ENCODE measurements at places on chromosomes 5 and 9.

- DNase-seq, result no peak
Observed at GRCh38 chr9:87950765-87951488, 23.4 kb downstream of the CDK20 start.

- DNase-seq, result no peak
Observed at GRCh38 chr9:89993678-89994630, 389.1 kb downstream of the GADD45G start.

DNA sequence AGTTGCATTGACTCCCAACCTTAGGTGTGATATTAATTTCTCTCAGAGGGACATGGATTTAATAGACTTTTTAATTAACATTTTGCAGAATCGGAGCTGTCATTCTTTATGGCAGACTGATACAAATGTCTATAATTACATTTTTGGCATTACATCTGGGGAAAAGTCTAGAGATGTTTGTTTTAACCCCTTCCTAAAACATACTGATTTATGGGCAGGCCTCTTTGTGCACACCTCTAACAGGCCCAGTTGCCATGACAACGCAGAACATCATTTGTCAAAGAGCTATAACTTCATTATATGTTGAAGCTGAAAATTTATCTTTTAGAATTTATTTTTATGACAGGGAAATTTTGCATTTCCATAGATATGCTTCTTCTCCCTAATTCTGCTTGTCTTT lies 158.5 kb downstream of the NTRK2 start:
- no peak for DNase-seq

GRCh38 chr5:38603691-38604090 lies 47.2 kb upstream of the LIFR start:
- DNase-seq, result no peak

DNA sequence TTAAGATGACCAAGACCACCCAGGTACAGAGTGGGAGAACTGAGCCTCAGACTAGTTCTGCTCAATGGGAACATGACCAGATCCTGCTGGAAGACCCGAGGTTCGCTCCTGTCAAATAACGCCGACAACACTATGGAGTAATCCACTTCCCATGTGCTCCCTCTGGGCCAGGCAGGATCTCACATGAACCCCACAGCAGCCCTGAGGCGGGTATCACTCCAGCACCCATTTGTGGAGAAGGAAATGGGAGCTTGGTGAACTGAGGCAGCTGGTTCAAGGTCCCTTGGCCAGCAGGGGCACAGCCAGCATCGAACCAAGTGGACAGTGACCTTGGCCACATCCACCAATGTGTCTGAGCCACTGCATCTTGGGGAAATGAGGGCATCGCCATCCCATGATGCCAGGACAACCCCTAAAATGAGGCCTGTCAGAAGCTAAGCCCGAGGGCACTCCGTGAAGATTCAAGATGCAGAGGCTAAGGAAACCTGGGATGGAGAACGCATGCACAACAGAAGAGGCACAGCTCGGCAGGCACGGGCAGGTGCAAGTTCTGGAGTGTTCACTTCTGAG lies 8.5 kb downstream of the ANKS6 start:
- DNase-seq, result no peak

- DNase-seq, result no peak
Observed at GRCh38 chr5:125372694-125373631, 626.5 kb upstream of the ZNF608 start.

- no peak for DNase-seq
Observed at GRCh38 chr5:129110742-129111141, 16.2 kb downstream of the ISOC1 start.

DNA sequence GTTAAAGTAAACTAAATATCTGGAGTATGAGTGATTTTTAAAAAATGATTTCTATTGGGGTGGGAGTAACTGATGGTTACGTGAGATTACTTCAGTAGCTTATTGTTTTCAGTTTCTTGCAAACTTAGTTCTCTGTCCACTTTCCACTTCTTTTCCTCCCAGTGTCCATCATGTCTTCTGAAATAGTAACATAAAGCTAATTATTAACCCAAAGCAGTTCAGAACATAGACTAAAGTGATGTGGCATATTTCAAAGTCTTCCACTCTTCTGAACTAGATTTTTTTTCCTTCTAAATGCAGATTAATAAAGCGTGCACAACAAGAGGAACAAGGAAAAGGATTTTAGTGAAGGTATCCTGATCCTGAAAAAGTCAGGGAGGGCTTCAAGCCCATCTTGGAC lies 114.1 kb downstream of the MAN2A1 start:
- DNase-seq, result no peak

DNA sequence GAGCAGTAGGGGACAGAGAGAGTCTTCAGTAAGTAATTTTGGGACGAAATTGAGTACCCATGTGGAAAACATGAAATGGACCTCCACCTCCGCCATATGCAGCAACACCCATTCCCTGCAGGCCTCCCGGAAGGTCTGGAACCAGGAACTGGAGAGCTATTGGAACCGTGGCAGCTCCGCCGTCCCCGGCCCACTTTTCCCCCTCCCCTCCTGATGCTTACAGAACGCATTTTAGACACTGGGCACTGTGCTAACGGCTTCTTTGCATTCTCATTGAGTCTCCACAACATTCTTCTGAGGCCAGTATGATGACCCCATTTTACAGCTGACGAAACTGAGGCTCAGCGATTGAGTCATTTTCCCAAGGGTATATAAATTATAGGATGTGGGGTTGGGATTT lies 20.4 kb upstream of the ZBTB43 start:
- no peak for DNase-seq

DNA sequence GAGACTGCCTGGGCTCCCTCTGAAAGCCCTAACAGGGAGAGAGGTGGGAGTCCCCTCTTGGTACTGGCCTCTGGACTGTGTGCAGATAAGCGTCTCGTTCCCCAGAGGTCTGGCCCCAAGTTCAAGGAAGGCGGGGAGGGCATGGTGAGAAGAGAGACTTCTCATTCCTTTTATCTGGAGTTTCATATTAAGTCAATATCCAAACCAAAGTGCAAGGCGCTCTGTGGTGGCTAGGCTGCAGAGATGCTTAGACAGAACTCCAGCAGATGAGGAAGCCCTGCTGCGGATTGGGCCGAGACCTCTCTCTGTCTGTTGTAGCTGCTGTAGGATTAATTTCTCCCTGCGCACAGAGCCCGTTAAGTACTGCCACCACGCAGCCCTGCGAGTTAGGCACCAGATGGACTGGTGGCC lies 16.0 kb downstream of the MVB12B start:
- no peak for DNase-seq

DNA sequence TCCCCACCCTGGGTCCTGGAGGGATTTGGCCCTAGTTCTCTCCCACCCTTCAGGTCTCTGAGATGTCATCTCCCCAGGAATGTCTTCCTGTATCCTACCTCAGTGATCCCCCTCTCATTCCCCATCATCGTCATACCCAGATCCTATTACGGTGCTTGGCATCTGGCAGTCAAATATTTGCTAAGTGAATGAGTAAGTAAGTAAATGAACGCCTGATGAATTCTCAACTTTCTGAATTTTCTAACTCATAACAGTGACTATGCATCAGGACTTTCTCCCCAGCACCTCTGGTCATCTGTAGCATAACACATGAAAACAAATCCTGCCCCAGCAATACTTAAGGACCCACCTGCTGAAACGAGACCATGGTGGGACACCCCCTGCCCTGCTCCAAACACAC lies 244.2 kb downstream of the EBF1 start:
- DNase-seq, result no peak

DNA sequence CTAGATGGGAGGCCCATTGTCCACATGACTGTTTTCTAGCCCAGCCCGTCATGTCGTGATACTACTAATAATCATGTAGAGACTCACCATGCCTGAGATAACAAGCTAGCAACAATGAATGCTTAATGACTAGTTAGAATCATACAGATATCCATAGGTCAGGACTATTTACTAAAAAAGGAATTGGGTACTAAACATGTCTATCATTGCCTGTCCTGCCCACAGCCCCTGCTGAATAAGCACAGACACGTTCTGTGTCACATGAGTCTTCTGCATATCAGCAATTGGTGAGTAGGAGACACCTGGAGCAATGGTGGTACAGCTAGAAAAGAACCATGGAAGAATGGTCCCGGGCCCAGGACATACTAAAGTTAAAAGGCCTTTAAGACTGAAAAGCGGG lies 18.0 kb downstream of the FRRS1L start:
- no peak for DNase-seq

- no peak for DNase-seq
Observed at GRCh38 chr5:171680485-171680884, 105.1 kb upstream of the SMIM23 start.

DNA sequence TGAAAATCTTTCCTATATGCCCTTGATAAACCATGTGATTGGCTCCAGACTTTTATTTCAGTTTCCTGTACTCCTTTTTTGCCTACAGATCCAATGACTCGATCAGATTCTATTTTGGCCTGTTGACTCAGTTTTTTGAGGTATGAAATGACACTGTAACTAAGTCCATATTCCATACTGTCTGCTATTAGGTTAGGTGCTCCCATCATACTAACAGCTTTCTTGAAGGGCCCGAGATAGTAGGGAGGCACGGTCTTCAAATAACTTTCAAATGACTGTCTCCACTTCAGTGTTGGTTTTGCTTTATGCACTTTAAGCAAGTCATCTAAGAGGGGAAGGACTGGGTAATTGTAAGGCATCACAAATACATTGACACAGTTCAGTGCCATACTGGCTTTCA lies 295.4 kb upstream of the DAB2 start:
- no peak for DNase-seq

GRCh38 chr5:151612689-151613427 lies 21.7 kb upstream of the FAT2 start:
- DNase-seq, result peak; percentile 40

- no peak for DNase-seq
Observed at GRCh38 chr9:114465906-114466900, 39.1 kb downstream of the WHRN start.

DNA sequence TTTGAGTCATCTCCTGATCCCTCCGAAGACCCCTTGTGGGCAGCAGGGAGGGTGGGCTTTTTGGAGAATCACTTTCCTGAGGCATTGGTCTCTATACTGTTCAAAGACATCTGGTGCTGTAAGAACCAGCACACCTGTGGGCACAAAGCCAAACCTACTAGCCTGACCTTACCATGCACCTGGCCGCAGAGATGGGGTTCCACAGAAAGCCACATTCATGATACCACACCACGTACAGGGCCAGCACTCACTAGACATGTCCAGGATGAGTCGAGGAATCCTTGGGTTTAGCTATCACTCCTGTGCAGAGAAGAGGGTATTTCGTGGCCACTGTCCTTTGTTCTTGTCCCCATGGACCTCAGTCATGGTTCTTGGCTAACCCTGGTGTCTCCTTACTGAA lies 203.4 kb downstream of the CACNA1B start:
- DNase-seq, result no peak

DNA sequence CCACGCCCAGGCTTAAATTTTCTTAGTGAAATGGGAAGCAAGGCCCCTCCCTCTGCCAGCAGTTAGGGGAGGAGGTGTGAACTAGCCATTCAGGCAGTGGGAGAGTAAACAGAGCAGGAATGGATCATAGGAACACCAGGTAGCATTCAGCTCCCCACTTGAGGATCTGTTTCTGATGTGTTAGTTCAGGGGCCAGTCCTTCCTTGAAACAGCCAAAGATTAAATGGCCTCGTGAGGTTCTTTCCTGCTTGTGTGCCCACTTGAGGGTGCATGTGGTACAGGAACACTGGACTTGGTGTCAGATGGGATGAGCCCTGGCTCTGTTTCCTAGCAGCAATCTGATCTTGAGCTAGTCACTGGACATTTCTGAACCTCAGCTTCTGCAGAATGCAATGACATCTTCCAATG lies 21.2 kb downstream of the FAXDC2 start:
- no peak for DNase-seq

- no peak for DNase-seq
Observed at GRCh38 chr5:91332267-91333045, 50.7 kb downstream of the ARRDC3 start.

DNA sequence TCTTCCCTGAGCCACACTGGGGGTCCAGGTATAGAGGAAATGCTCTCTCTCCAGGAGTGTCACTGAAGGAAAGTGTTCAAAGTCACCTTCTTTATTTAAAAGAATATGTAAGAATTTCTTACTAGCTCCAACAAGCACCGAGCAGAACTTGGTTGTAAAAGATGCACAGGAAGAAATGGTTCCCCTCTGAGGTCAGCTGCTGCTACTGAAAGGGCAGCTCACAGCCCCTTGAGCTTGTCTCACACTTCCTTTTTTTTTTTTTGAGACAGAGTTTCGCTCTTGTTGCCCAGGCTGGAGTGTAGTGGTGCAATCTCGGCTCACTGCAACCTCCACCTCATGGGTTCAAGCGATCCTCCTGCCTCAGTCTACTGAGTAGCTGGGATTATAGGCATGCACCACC lies 77.2 kb downstream of the PRRT1B start:
- no peak for DNase-seq

DNA sequence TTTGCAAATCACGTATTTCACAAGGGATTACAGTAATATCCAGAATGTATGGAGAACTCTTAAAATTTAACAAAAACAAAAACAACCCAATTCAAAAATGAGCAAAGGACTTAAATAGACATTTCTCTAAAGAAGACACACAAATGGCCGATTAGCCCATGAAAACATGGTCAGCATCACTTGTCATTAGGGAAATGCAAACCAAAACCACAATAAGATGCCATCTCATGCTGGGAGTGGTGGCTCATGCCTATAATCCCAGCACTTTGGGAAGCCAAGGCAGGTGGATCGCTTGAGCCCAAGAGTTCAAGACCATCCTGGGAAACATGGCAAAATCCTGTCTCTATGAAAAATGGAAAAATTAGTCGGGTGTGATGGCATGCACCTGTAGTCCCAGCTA lies 120.2 kb downstream of the SUSD1 start:
- DNase-seq, result no peak

Measured in T-cell (primary cell).